Effector CD4-positive, alpha-beta T cell (primary cell): ENCODE measurements at places on chromosomes 6 and 20.

GRCh38 chr6:88513471-88513870, 347.3 kb upstream of the CNR1 start:
- no peak for DNase-seq

DNA sequence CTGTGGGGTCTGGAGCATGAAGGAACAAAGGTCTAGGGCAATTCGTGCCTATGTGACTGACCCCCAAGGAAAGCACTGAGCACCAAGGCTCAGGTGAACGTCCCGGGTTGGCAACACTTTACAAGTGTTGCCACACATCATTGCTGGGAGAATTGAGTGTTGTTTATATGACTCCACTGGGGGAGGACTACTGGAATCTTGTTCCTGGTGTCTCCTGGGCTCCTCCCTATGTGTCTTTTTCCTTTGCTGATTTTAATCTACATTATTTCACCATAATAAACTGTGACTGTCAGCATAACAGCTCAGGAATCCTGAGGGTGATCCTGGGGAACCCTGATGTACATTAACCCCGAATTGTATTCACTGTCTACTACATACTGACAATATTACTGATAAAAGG, 207.7 kb upstream of the BMP2 start:
- DNase-seq = no peak

- DNase-seq = no peak
These were observed 143.3 kb upstream of the GMDS start for GRCh38 chr6:2388554-2389324.

DNA sequence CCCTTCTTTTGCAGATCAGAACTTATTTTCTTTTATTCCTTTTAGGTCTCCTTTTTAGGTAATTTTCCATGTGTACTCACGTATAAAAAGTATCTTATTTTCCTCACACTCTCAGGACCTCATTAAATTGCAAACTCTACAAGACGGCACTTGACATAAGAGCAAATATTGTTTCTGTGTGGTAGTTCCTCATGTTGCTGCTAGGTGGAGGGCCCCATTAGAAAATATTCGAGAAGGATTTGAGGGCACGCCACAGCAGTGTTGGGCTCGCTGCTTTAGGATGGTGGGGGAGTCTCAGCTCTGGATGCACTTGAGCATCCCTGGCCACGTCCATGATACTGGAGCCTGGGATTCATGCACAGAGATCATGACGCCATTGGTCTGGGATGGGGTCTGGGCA, 64.9 kb upstream of the ZFP64 start:
- DNase-seq = no peak

- no peak for DNase-seq
These were observed 19.6 kb downstream of the TTPAL start for GRCh38 chr20:44495257-44495656.

GRCh38 chr6:157787080-157787479, 36.0 kb upstream of the SNX9 start:
- DNase-seq = no peak

- DNase-seq = no peak
These were observed 45.3 kb downstream of the NCOA3 start for GRCh38 chr20:47547034-47547387.

- no peak for DNase-seq
These were observed 100.1 kb downstream of the TNFRSF21 start for GRCh38 chr6:47209632-47210031.

GRCh38 chr6:9583753-9584352, 831.0 kb downstream of the TFAP2A start:
- DNase-seq = no peak
